ENCODE measurements at places on chromosomes 6 and 20.
A peak's percentile ranks its signal among the peaks of the same experiment; 100 is the strongest.

DNA sequence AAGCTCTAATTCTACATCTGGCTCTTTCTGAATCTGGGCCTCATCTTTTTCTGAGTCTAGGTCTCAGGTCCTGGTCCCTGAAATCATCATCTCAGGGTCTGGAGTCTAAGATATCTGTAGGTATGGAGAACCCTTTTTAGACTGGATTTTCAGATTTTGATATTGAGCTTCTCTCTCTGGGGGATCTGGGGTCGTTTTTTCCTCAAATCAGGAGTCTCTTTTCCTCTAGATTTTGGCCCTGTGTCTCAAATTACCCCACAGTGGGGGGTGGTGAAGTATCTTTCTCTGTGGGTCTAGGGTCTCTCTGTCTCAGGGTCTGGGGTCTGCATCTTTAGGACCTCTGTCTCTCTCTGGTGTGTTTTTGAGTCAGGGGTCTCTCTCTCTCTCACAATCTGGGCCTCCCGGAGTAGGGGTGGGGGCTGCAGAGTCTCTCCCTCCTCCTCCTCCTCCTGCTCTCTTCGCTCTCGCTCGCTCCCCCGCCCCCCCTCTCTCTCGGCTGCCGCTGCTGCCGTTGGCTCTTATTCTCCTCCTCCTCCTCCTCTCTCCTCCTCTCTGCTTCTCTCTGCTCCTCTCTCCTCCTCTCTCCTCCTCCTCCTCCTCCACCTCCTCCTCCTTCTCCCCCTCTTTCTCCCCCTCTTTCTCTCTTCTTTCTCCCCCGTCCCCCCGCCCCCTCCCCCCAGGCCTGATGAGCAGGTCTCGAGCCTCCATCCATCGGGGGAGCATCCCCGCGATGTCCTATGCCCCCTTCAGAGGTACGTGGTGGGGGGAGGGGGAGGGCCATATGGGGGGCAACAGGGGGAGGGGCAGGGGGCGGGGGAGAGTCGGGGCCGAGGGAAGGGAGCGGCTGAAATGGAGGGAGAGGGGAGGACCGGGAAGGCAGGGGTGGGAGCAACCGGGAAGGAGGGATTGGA lies at the start of gene SYNGAP1:
TSS of gene SYNGAP1 (plus strand) at position 486 of the 911 bp plus-strand sequence. CDS start at position 686, 200 bp downstream.
- peak; percentile 66 for DNase-seq

GRCh38 chr6:27911956-27912446 lies at the start of gene OR2B2:
TSS of gene OR2B2 (minus strand) at chr6:27912396. CDS start at chr6:27912319, 77 bp downstream.
- no peak for DNase-seq

DNA sequence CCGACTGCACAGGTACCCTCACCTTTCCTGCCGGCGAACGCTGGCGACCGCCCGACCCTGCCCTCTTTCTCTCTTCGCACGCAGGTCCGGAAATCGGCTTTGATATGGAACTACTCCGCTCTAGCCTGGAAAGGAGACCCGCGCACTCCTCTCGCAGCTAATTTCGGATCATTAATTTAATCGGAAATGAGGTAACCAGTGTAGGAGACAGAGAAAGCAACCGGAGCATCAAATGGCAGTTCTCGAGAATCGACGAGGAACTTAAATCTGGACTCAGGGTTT lies 949 bp upstream of the ATXN1 start:
- DNase-seq, result peak; percentile 44

- DNase-seq, result no peak
These were observed 74.1 kb upstream of the SALL4 start for GRCh38 chr20:51876313-51876940.

DNA sequence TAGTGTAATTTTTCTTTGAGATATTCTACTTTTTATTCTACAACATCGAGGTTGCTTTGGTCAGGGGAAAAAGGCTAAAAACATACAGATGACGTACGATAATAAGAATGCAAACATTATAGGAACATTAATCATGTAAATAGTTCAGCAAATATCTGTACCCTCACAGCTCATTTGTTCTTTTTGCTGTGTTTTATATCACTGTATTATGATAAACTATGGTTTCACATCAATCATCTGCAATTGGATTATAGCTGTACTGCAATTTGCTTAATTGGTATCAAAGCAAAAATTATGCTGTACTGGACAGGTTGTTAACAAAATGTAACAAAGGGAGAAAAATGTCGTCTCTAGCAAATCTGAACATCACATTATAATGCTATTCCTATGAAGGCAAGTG lies 597.1 kb downstream of the EPHA7 start:
- DNase-seq, result no peak

GRCh38 chr6:126945812-126946360 lies 172.6 kb upstream of the RSPO3 start:
- DNase-seq, result no peak

DNA sequence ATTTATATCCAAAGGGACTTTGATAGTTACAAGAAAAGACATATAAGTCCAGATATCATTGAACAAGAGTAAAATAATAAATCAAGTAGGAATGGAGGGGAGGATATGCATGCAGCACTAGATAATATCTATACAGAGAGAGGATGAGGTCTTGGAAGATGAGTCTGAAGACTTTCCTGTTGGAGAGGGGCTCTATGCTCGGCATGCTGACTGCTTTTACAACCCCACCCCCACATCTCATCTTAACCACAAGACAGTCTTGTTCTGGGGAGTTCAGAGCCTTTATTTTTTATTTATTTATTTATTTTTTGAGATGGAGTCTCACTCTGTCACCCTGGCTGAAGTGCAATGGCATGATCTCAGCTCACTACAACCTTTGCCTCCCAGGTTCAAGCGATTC lies 48.4 kb upstream of the IER3 start:
- no peak for DNase-seq

GRCh38 chr6:2947445-2947844 lies 23.9 kb downstream of the SERPINB6 start:
- no peak for DNase-seq

GRCh38 chr6:158843751-158844683 lies 24.8 kb upstream of the EZR start:
- no peak for DNase-seq

- DNase-seq, result no peak
These were observed 143.6 kb upstream of the ZNF184 start for GRCh38 chr6:27616328-27617045.

- no peak for DNase-seq
These were observed 5.6 kb downstream of the SLC17A5 start for GRCh38 chr6:73648166-73648565.

DNA sequence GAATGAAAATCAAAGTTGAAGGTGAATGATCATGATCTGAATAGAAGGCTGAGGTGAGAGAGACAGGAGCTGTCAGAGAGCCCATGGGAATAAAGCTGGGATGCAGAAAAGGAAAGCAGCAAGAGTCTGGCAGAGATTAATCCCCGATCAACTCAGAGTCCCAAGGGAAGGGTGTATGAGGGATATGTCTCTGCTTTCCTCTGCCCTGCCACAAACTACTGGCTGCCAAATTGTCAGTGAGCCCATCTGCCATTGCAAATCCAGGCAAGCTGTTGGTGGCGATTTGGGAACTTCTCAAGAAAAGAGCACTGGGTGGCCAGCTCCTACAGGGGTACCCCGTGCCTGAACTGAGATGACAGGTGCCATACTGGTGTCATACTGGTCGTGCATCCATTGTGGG lies 705.5 kb upstream of the MAN1A1 start:
- DNase-seq, result no peak

GRCh38 chr20:45919542-45920399 lies 7.8 kb upstream of the PLTP start:
- no peak for DNase-seq

DNA sequence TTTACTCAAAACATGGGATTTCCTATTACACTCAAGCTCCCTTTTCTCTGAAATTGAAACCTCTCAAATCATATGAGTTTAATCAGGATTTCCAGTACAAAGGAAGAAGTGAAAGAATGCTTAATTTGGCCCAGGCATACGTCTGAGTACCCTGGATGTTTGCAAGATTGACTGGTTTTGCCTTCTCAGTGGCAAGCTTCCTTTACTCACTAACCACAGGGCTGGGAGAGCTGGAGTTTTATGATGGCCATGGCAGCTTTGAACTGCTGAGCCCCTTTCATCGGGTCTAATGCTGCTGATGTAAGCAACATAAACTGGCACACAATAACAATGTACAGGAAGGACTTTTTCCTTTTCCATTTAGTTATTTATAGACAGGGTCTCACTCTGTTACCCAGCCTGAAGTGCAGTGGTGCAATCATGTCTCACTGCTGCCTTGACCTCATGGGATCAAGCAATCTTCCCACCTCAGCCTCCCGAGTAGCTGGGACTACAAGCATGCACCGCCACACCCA lies 194.8 kb downstream of the SLC35F1 start:
- no peak for DNase-seq

- DNase-seq, result peak; percentile 71
These were observed 8.1 kb upstream of the UBR2 start for GRCh38 chr6:42555477-42556457.

DNA sequence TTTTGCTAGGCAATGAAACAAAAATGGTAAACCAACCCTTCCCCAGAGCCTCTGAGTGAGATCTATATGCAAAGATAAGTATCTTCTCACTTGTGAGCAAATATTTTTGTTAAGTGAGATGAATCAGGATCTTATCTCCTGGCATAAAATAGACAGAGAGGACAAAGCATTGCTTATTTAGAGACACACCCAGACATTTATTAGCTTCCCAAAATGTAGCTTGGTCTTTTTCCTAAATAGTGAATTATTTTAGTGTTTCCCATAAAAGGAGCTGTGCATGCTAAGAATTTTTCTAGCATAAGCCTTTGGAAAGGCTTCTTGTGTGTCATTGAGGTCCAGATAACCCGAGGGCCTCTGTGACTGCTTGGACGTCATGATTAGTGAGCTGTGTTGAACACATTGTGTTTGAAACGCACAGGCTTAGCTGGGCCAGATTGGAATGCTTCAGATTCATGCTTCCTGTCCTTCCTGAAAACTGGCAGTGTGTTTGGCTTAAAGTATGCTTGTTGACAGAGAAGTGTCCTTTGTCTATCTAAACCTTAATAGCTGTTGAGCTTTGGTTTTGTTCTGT lies 16.5 kb downstream of the MTHFD1L start:
- no peak for DNase-seq

GRCh38 chr20:8645326-8645725 lies 423.6 kb upstream of the PLCB4 start:
- no peak for DNase-seq

DNA sequence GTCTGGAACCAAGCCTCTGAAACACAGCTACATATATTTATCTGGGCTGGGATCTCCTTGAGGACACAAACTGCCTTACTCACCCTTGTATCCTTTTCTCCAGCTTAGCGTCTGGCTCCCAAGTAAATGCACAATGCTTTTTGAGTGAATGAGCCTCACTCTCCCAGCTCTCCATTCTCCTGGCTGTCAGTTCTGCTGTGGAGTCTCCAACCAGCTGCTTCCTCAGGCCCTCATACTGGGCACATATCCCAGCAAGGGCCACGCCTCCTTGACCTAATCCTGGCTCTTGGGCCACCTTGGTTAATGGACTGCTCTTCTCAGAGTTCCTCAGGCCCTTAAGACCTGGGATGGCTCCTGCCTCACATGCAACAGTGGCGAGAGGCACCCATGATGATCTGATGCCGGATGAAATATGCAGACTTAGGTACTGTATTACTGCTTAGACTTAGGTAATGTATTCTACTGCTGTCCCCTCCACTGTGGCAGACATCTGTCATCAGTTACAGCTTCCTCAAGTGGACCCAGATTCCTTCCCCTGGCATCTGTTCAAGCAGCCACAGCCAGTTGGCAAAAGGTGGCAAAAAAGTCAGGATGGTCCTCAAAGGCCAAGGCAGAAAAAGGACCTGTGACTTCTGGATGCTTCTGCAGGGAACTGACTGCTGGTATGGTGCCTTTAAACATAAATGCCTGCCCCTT lies 16.5 kb downstream of the SNHG17 start:
- no peak for DNase-seq

GRCh38 chr20:63176034-63176426 lies 39.9 kb downstream of the YTHDF1 start:
- DNase-seq, result no peak

- no peak for DNase-seq
These were observed 1037.3 kb upstream of the FLRT3 start for GRCh38 chr20:15374682-15375081.

- DNase-seq, result no peak
These were observed 29.7 kb upstream of the GFOD1 start for GRCh38 chr6:13517116-13517515.

- DNase-seq, result no peak
These were observed 407.7 kb downstream of the CDH26 start for GRCh38 chr20:60365882-60366281.

- no peak for DNase-seq
These were observed 80.4 kb downstream of the BCAS1 start for GRCh38 chr20:53990003-53990402.

- DNase-seq, result no peak
These were observed 14.8 kb downstream of the IGF2R start for GRCh38 chr6:159983641-159984080.

DNA sequence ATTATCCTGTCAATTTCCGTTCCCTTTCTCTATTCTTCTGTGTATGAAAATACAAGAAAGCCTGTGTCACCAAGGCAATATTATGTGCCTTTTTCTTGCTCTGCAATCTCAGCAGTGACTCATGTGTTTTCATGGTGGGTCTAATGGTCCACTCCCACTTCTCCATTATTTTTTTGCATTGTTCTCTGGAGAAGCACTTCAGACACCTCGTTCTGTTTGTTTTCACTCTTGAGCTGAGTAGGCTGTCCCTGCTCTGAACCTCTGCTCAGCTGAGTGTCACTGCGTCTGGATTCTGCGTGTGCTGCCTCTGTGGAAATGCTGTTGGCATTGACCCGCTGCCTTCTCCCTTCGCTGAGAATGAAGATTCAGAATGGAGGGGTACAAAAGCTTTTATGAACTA lies 230.6 kb downstream of the TMEM242 start:
- no peak for DNase-seq

GRCh38 chr20:35115606-35116005 lies 23.0 kb upstream of the TRPC4AP start:
- no peak for DNase-seq

DNA sequence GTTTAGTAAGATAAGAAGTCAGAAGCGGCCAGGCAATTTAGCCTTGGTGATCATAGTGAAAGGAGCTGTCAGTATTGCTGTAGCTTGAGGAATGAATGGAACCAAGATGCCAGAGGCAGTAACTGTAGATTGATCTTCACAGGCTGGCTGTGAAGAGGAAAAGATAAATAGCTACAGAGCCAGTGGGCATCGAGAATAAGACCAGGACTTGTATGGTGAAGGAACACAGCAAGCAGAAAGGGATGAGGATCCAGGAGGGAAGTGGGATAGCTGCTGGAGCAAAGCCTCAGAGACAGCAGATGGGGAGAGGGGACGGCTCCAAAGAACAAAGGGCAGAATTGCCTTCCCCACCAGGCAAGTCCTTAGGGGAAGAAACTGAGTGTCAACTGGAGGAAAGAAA lies 294.4 kb upstream of the PLN start:
- DNase-seq, result no peak

DNA sequence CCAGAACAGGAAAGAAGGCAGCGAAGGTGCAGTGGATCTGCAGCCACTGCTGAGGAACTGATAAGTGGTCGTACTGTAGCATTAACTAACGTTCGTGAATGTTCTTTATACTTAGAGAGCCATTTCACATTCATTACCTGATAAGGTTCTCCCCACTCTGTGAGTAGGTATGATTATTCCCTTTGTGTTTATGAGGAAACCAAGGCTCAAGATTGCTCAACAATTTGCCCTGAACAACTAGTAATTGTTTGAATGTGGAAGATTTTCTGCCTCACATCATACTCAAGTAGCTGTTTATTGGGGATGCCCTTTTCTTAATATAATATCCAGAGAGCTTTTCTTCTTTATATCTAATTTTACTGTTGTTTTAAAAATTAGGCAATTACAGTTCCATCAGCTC lies 24.9 kb upstream of the ELOVL5 start:
- no peak for DNase-seq
